Tibial nerve (tissue), 4 donors: ENCODE measurements at places on chromosomes 3 and 15. TPM values are rescaled to one million over a fixed set of nuclear protein-coding genes. Genes with fewer than 3 reads are reported as not detected.
A peak's percentile ranks its signal among the peaks of the same experiment; 100 is the strongest.

DNA sequence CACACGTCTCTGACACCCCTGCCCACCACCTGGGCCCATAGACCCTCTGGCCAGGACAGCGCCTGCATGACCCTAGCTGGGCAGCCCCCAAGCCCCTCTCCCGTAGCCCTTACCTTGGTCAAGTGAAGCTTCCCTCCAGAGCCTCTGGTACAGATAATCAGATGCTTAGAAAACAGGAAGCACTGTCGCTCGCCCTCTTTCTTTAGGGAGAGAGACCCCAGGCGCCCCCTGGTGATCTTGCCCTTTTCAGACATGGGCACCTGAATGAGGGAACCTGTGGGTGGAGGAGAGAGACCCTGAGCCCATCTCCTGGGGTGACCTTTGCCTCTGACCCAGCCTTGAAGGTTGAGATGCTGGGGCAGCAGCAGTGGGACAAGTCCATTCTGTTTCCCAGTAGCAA is 65.4 kb downstream of the RASGRF1 start:
- peak; percentile 16 for DNase-seq

DNA sequence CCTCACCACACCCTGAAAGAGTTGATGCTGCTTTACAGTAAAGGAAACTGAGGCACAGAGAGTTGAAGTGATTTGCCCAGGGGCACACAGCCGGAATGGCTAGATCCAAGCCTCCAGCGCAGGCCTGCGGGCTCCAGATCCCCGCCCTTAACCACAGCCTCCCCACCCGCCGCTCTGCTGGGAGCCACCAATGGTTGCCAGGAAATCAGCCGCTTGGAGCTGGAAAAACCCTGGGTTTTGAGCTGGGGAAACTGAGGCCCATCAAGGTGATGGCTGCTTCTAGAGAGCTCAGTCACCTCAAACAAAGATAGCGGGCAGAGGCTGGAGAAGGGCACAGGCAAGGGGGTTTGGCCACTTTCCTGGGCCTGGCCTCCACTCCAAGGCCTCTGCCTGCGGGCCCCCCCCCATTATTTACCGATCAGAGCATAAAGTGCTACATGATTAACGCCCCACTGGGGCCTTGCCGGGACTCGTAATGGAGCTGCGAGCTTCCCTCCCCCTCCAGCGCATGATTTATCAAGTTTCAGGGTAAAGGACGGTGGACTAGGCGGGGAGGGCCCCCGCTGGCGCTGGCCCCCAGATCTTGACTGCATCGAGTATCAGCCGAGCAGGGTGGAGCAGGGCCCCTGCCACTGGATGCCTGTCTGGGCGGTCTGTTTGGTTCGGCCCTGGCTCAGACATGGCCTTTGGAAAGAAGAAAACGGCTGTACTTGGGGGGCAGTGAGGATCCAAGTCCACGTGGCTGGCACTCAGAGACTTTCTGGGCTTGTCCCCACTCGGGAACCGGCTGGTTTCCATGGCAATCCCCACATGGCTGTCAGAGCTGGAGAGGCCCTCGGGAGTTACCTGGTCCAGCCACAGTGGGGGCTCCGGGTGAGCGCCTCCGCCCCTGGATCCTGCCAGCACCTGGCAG is 9.1 kb downstream of the PLXND1 start:
- no peak for DNase-seq

- DNase-seq: no peak
These were observed 157.3 kb upstream of the LPP start for GRCh38 chr3:187996609-187997008.

DNA sequence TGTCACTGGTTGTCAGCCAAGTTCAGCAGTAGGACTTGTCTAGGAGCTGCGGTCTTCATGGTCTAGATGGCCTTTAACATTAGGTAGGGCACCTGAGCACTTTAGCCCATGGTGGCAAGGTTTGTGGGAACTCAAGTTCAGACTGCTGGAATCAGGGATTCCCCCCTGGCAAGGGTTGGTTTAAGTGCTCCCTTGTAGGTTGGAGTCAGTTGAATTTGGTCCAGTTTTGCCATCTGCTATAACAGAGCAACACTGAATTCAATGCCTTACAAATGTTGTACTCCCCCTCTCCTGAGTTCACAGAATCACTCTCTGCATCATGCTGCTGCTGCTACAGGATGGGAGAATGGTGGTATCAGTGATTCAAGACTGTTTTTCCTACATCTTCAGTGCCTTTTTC is 509.3 kb downstream of the VGLL3 start:
- DNase-seq: no peak

The PIGZ gene
- 28.7 TPM for total RNA-seq

The STRA6 gene
- not detected for total RNA-seq

The LNP1 gene
- total RNA-seq: 5.0 TPM
